Stimulated activated CD4-positive, alpha-beta T cell treated with anti-CD3 and anti-CD28 coated beads, TNF-alpha, amount 100 ng/mL, for 24 hours (primary cell): ENCODE measurements at places on chromosomes 7 and 10.

DNA sequence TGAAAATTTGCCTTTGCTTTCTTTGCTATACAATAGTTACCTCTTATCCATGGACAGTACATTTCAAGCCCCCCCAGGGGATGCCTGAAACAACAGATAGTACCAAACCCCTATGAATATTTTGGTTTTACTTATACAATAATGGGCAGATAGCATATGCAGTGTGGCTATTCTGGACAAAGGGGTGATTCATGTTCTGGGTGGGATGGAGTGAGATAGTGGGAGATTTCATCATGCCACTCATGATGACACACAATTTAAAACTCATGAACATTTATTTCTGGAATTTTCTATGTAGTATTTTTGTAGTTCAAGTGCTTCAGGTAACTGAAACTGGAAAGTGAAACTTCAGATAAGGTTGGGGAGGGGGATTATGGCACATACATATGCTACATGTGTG lies 12.0 kb downstream of the STARD3NL start:
- no peak for DNase-seq

- DNase-seq = no peak
Observed at GRCh38 chr10:85545874-85546273, 820.7 kb downstream of the GRID1 start.

DNA sequence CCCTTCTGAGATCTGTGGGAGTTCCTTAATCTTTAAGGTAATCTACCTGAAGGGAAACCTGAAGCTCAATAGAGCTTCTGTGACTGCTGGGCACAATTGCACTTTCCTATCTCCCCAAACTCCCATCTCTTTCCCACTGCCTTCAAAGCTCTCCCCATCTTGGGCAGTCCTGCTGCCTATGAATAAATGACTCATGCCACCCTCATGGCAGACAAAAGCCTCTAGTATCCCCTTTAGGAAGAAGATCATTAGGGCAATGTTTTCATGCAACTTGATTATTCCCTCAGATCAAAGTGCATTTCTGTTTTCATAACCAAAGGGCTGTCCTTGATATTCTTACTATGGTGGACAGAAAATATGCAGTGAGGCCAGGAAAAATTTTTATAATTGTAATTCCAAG lies 704.9 kb upstream of the LRRN3 start:
- DNase-seq = no peak

- no peak for DNase-seq
Observed at GRCh38 chr10:4686644-4686996, 139.4 kb upstream of the AKR1E2 start.

DNA sequence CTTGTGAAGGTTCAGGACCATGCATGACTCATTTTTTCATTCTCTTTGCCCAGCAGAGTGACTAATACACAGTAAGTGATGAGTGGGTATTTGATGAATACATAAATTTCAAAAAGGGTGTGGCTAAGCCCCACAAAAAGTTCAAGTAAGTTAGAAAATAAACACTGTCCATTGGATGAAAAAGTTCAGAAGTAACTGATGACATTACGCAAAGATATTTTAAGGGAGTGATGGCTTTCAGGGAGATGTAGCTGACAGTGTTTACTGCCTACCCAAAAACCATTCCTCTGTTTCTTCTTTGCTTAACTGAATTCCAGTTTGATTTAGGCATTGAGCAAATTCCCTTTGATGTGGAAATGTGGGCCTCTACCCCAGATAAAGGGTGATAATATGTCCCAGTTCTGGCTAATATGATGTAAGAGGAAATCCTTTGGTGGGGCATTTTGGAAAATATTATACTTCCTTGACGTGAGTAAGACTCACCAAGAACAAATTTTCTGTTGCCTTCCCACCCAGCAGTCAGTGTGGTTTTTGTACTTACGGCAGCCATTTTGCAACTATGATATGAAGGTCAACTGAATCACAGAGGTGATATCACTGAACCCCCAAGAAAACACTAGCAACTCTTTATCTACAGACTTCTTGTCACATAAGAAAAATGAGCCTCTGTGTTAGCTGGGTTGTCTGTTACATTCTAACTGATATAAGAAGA lies 29.0 kb upstream of the EBLN1 start:
- peak; percentile 13 for DNase-seq

- DNase-seq = no peak
Observed at GRCh38 chr10:12434277-12434676, 84.9 kb downstream of the CAMK1D start.

- DNase-seq = no peak
Observed at GRCh38 chr10:94206176-94206575, 156.6 kb downstream of the NOC3L start.

- no peak for DNase-seq
Observed at GRCh38 chr7:1666823-1667565, 3.1 kb upstream of the ELFN1 start.

- no peak for DNase-seq
Observed at GRCh38 chr7:144709066-144709465, 126.8 kb downstream of the TPK1 start.

GRCh38 chr7:2856388-2857169 lies 12.5 kb upstream of the GNA12 start:
- no peak for DNase-seq

GRCh38 chr7:155809332-155809946 lies 2.8 kb downstream of the SHH start:
- no peak for DNase-seq

- DNase-seq = no peak
Observed at GRCh38 chr7:90551036-90551435, 45.1 kb upstream of the CDK14 start.

DNA sequence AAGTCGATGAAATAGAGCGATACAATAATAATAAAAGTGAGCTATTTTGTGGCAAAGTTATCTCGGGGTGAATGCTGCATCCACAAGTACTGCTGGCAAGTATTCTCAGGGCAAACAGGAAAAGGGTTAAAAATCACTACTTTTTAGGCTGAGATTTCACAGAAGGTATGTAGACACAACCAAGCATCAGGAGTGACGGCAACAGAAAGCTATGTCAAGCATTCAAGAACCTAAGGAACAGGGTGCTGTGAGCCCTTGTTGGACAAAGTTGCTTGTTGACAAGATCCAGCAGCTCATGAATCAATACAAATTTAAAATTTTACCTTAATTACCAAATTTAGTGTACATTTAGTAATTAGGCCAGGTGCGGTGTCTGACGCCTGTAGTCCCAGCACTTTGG lies 41.2 kb upstream of the C1QL3 start:
- DNase-seq = no peak

DNA sequence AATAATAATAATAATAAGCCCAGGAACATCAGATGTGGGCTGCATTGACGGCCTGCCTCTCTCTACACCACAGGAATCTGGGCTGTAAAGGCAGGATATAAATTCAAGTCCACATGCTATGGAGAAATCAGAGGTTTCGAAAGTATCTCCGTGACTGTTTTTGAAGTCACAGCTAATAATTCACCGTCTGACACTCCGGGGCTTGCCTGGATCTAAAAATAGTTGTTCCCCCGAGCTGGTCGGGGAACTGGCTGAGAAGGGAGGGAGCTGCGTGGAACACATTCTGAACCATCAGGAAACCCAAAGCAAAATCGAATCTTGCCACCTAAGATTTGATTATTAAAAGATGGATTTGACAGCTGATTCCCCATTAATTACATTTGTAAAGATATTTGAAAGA lies 35.4 kb downstream of the KLF6 start:
- DNase-seq = no peak

DNA sequence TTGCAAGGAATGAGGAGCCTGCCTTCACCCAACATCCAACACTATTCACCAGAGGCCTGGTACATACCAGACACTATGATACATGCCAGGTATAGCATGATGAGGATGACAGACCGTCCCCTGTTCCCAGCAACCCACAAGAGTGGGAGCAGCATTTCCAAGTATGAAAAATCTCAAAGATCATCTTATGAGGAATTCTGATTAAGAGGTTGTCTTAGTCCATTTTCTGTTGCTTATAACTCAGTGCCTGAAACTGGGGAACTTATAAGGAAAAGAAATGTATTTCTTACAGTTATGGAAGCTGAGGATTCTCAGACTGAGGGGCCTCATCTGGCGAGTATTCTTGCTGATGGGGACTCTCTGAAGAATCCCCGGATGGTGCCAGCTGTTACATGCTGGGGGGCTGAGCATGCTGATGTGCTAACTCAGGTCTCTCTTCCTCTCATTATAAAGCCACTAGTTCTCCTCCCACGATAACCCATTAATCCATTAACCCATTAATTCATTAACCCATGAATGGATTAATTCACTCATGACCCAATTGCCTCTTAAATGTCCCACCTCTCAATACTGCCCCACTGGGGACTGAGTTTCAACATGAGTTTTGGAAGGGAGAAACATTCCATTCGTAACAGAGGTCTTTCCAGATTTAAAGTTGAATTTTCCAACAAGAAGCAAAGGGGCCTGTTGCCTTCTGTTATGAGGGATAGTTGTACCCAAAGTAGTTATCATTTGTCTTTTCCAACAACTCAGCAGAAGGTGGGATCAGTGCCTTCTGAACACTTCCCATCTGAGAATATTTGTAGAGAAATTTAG lies 173.9 kb downstream of the HERPUD2 start:
- no peak for DNase-seq

GRCh38 chr7:1024876-1025742 lies 19.2 kb upstream of the GPR146 start:
- DNase-seq = no peak

DNA sequence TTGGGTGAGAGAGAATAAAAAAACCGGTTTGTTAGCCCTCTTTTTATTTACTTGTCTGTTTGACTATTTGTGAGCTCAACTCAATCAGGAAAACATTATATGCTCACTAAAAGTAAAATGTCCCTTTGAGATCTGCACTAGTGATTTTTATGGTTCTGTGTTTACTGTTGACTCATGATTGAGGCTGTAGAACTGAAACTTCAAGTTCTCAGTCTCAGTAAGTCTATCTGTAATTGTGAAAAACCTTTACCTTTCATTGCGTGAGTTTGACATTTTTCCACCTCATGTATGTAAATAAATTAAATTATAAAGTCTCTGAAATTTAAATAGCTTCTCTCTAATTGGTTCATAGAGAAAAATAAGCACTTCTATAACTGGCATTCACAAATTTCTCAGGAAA lies 17.0 kb upstream of the CASD1 start:
- DNase-seq = no peak

DNA sequence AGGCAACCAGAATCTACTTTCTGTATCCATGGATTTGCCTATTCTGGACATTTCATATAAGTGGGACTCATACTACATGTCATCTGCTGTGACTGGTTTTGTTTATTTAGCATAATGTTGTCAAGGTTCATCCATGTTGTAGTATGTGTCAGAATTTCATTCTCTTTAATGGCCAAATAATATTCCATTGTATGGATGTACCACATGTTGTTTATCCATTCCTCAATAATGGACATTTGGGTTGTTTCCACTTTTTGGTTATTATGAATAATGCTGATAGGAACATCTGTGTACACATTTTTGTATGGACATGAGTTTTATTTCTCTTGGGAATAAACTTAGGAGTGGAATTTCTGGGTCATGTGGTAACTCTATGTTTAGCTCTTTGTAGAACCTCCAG lies 133.7 kb downstream of the CREB5 start:
- DNase-seq = no peak

DNA sequence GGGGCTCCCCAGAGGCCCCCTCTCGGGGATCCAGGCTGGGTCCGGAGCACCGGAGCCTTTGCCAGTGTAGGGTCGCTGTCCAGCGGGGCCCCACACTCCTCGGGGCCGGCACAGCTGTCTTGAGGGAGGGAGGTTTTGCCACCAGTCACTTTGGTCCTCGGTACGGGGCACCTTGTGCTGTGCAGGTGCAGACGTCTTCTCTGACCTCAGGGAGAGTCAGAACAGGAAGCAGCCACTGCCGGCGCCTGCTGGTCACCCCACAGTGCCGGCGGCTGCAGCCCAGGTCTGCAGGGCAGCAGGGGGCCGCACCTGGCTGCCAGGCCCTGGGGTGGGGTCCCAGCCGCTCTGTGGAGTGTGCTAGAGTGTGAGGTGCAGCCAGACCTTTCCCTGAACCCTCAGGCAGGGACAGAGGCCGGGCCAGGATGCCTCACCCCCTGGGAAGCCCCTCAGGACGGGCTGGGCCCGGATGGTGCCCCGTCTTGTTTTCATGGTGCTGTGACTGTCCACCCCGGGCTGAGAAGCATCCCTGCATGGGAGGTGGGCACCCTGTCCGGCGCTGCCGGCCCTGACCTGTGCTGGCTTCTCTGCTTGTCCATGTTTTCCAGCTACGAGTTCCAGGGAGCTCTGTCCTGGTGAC lies 8.2 kb downstream of the MAFK start:
- no peak for DNase-seq

DNA sequence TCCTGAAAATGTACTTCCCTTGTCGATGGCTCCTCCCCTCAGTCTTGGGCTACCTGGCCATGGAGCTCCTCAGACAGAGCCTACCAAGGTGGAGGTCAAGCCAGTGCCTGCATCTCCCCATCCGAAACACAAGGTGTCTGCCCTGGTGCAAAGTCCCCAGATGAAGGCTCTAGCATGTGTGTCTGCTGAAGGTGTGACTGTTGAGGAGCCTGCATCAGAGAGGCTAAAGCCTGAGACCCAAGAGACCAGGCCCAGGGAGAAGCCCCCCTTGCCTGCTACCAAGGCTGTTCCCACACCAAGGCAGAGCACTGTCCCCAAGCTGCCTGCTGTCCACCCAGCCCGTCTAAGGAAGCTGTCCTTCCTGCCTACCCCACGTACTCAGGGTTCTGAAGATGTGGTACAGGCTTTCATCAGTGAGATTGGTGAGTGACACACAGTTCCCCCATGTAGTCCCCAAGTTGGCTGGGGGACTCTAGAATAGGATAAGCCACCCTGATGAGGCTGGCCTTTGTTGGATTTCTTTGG lies 8.8 kb downstream of the PPRC1 start:
- no peak for DNase-seq

DNA sequence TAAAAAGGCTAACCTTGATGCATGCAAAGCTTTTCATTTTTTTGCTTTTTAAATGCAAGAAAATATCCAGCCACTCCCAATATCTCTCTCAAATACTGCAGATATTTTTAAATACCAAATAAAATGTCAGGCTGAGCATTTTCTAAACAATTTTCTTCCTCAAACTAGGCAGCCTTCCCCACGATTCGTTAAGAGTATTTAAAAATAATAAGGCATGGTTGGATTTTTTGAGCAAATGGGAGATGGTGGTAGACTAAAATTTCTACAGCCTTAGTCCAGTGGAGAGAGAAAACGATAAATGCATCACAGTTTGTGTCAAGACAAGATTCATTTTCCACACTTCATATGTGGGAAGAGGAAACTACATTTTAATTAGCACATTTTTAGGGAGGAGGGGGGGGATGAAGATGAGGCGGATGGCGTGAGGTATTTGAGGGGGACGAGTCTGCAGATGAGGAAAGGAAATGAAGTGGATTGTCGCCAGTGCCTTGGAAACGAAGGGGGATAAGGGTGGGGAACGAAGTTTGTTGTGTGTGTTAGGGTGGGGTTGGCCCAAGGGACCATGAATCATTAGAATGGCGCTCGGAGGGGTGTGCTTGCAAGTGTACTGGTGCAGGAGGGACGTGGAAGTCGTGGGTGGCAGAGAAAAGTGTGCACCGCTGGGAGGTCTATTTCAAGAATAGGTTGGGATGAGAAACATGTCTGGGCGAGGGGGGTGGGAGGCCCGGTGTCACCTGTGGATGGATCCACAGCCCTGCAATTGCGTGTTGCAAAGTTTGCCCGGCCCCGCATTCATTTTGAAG lies 1.2 kb upstream of the ADD3 start:
- DNase-seq = peak; percentile 15

- DNase-seq = no peak
Observed at GRCh38 chr10:69867699-69868558, 66.2 kb downstream of the COL13A1 start.

GRCh38 chr10:71561003-71561574 lies 158.5 kb downstream of the C10orf105 start:
- no peak for DNase-seq
